GM18507 (cell line): ENCODE measurements at places on chromosomes 7 and 10.

- DNase-seq = no peak
These were observed 97.3 kb upstream of the SP4 start for GRCh38 chr7:21330462-21331178.

GRCh38 chr10:37146443-37146842 is 21.0 kb downstream of the ANKRD30A start:
- DNase-seq = no peak

DNA sequence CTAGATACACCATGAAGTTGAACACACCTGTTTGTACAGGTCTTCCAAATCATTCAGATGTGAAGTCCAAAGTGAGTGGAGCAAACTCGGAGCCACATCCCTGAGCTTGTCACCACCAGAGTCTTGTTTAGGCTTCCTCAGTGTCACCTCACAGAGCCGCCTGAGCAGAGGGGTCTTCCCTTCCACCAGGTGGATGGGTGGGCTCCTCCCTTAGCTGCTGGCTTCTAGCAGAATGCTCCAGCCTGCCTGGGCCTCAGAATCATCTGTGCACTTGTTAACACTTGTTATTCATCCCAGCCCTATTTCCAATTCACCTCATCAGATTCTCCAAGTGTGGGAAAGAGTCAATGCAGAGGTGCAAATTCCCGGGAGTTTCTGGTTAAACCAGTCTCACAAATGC is 32.5 kb downstream of the C10orf71 start:
- DNase-seq = no peak

DNA sequence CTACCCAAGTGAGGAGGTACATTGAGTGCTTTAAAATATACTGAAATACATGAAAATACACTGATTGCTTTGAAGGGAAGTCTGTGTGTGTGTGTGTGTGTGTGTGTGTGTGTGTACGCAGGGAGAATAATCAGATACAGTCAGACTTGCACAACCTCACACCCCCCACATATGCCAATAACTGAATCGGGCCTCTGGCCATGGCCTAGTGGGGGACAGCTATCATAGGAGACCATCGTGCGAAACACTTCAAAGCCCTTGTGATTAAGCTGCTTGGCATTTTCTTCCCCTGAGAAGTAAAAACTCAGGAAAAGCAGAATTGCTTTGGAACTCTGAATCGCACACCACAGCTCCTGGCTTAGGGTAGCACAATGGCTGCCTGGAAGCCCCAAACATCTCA is 135.1 kb downstream of the C10orf105 start:
- no peak for DNase-seq

GRCh38 chr10:753530-753929 is 64.1 kb upstream of the DIP2C start:
- DNase-seq = no peak

- DNase-seq = no peak
These were observed 24.0 kb downstream of the VOPP1 start for GRCh38 chr7:55548295-55548731.

DNA sequence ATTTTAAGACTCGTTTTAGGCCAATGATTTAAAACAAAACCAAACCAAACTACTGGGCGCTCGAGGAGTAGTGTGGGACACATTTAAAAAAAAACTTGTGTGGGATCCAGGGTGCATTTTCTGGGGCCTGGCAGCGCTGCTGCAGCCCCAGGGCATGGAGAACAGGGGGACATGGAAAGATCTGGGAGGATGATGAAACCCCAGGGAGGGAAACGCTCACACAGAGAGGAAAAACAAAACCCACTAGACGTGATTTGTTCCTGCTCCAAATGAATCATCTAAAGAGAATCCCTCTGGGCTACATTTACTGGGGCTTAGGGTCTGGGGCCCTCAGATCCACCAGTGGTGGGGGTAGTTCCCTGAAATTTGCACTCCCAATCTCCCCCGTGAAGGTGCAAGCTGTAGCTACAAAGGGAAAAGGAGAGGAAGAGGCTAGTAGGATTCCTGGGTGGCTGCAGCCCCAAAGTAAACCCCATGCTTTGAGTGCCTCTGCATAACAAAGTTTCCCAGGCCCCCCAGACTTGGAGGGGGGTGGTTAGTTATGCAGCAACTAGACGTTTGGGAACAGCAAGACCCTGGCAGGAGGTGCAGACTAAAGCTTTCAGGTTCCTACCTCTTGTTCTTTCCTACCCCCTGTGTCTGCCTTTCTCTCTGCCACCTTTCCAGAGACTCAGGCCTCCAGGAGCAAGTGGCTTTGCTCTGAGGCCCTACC is 14.5 kb upstream of the HOXA13 start:
- DNase-seq = no peak

DNA sequence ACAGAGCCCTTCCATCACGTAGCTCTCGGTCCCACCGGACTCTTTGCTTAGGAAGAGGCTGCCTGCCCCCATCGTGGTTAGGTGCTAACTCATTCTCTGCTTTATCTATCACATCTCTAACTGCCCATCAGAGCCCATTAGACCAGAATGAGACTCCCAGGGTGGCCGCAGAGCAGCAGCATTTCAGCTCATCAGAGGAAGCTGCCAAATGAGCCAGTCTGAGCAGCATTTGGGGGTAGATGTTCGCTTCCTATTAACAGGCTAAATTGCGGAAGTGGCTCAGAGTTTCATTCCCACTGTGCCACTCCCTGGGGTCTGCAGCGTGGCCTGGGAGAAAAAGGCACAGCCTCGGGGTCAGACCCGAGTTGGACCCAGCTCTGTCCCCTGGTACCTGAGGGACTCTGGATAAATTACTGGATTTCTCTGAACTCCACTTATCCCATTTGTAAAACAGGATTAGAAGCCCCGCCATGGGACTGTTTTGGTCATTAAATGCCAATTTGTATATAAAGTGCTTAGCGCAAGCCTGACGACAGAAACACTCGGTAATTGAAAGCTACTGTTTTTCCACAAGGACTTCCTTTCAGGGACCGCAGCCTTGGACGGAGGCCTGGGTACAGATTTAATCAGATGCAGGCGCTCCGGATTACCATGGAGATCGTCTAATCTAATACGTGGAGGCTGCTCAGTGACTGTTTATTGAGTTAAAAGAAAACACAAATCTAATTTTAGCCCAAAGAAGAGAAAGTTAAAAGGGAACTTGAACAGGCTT is 73.8 kb upstream of the PRLHR start:
- no peak for DNase-seq

DNA sequence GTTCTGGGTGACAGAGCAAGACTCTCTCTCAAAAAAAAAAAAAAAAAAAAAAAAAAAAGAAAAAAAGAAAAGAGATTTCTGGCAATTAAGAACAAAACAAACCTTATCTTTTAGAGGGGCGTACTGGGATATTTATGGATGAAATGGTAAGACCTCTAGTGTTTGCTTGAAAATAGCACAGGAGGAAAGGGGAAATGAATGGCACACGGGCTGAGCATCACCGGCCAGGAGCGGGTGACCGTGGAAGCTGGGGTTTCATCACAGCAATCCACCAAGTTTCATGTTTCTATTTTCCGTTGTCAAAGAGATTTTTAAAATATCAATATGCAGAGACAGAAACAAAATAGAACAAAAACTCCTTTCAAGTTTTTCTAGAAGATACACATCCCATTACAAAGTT is 105.6 kb downstream of the SVIL start:
- DNase-seq = no peak
